ENCODE measurements at places on chromosomes 1 and 21.

GRCh38 chr1:94303005-94303404 is 65.6 kb upstream of the ARHGAP29 start:
- H3K4me1 ChIP-seq = no peaks in the 10 kb centered on the region
- H3K4me3 ChIP-seq = no peak overlapping the region
- no peak overlapping the region for H3K27ac ChIP-seq

DNA sequence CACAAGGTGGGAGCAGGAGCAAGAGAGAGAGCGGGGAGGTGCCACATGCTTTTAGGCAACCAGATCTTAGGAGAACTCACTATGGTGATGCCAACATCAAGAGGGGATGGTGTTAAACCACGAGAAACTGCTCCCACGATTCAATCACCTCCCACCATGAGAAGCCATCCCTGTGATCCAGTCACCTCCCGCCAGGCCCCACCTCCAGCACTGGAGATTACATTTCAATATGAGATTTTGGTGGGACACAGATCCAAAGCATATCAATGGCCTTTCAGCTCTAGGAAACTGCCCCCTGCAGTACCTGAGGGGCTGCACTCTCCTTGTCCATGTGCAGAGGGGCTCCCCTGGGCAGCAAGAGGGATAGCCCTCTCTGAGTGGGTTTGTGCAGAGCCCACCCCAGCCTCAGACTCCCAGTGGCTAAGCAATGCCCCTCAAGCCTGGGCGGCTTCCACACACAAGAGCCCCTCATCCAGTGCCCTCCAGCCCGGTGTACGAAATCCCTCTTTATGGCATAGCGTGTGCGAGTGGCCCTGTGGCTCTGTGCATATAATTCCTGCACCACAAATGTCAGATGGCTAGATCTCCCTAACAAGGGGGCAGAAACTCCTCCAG is 15.5 kb upstream of the PRDM16 start:
- DNase-seq = no peak
- H3K27me3 ChIP-seq = no peaks in the 10 kb centered on the region
- H3K4me3 ChIP-seq = no peak overlapping the region
- no peak overlapping the region for H3K27ac ChIP-seq
- no peaks in the 10 kb centered on the region for H3K36me3 ChIP-seq
- H3K4me1 ChIP-seq = no peaks in the 10 kb centered on the region

DNA sequence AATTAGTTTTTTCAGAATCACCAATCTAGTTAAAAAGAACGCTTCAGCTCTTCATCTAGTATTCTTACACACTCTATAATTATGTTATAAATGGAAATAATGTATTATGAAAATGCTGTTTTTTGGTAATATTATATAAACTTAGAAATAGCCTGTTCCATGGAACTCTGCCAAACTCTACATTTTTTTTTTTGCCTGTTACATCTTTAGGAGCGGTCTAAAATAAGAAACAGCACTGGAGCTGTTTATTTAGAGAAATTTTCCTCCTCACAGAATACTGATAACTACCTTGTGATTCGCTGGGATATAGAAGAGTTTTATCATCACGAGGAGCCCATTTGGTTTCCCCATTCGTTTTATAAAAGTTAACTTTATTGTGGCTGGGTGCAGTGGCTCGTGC is 58.5 kb downstream of the PKN2 start:
- DNase-seq = no peak
- H3K4me3 ChIP-seq = no peak overlapping the region
- no peaks in the 10 kb centered on the region for H3K27me3 ChIP-seq
- H3K4me1 ChIP-seq = no peaks in the 10 kb centered on the region
- no peak overlapping the region for H3K27ac ChIP-seq
- peaks cover 21% of the 10 kb centered on the region for H3K36me3 ChIP-seq

GRCh38 chr1:7808253-7808844 is 24.3 kb downstream of the PER3 start:
- no peak for DNase-seq
- H3K4me1 ChIP-seq = no peaks in the 10 kb centered on the region
- no peak overlapping the region for H3K4me3 ChIP-seq
- H3K36me3 ChIP-seq = peaks cover 26% of the 10 kb centered on the region
- no peaks in the 10 kb centered on the region for H3K27me3 ChIP-seq
- H3K27ac ChIP-seq = no peak overlapping the region

GRCh38 chr1:40926441-40926840 is 53.1 kb upstream of the CTPS1 start:
- no peak overlapping the region for H3K27ac ChIP-seq
- H3K27me3 ChIP-seq = no peaks in the 10 kb centered on the region
- H3K4me3 ChIP-seq = no peak overlapping the region
- no peaks in the 10 kb centered on the region for H3K4me1 ChIP-seq

GRCh38 chr1:162023181-162023546 is 505 bp downstream of the OLFML2B start:
- no peaks in the 10 kb centered on the region for H3K36me3 ChIP-seq
- H3K4me3 ChIP-seq = no peak overlapping the region
- peaks cover 12% of the 10 kb centered on the region for H3K4me1 ChIP-seq
- no peak overlapping the region for H3K27ac ChIP-seq
- no peak for DNase-seq

- no peaks in the 10 kb centered on the region for H3K36me3 ChIP-seq
- H3K4me1 ChIP-seq = peaks cover 40% of the 10 kb centered on the region
- no peaks in the 10 kb centered on the region for H3K27me3 ChIP-seq
- H3K4me3 ChIP-seq = peak overlapping the region; percentile 55
- peak; percentile 2 for DNase-seq
Measured at GRCh38 chr1:107897438-107898345, 67.3 kb downstream of the VAV3 start.

Data from CD4-positive, CD25-positive, alpha-beta regulatory T cell (primary cell).